ENCODE measurements at places on chromosomes 12 and 14.

- no peak overlapping the region for H3K4me3 ChIP-seq
- H3K4me1 ChIP-seq: peaks cover 2% of the 10 kb centered on the region
- no peak for DNase-seq
- no peaks in the 10 kb centered on the region for H3K36me3 ChIP-seq
- H3K27me3 ChIP-seq: no peaks in the 10 kb centered on the region
- no peak overlapping the region for H3K27ac ChIP-seq
Measured at GRCh38 chr14:20686386-20687143, 2.0 kb upstream of the ANG start.

DNA sequence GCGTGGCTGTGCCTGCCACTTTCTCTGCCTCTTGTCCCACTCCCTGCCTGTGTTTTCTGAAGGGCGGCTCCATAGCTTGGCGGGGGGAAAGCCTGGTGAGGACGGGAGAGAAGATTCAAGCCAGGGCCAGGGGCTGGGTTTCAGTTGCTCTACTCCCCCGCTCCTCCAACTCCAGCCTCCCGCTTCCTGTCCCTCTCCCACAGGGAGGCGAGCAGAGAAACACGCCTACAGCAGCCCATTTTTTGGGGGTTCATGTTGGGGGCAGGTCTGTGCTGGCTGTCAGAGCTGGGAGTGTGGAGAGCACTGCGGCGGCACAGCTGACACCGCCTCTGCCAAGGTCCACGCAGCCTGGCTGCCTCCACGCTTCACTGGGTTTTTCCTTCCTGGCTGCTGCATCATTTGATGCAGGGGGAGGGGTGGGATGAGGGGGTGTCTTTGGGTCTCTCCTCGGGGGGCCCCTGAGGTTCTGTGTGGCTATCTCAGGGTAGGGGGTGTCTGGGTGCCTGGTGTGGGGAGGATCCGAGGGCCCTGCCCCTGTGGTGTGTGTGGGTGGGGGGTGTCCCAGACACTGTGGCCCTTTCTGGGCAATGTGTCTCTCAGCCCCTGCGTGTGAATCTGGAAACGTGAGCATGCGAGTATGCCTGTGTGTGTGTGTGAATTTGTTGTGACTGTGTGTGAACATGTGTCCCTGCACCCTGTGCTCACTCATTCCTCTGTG, 10.7 kb upstream of the KRT80 start:
- H3K4me1 ChIP-seq: no peaks in the 10 kb centered on the region
- H3K27ac ChIP-seq: no peak overlapping the region
- no peaks in the 10 kb centered on the region for H3K27me3 ChIP-seq
- H3K4me3 ChIP-seq: no peak overlapping the region

DNA sequence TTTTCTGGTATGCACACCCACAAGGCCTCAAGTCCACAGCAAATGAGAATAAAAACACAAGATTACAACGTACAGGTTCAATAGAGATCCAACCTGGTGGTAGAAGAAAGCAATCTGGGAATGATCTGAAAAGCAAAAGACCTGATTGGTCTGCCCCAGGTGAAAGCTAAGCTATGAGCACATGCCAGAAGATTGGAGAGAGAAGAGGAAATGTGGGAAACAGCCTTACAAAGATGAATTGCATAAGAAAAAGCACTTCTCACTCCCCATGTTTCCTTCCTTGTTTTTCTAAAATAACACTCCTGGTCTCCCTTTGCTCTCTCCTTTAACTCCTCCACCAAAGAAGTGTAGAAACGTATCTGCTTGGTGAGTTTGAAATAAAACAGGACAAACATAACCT, 77.3 kb upstream of the ANO6 start:
- no peak overlapping the region for H3K4me3 ChIP-seq
- H3K27ac ChIP-seq: no peak overlapping the region
- no peak for DNase-seq
- H3K27me3 ChIP-seq: no peaks in the 10 kb centered on the region
- no peaks in the 10 kb centered on the region for H3K4me1 ChIP-seq
- no peaks in the 10 kb centered on the region for H3K36me3 ChIP-seq

DNA sequence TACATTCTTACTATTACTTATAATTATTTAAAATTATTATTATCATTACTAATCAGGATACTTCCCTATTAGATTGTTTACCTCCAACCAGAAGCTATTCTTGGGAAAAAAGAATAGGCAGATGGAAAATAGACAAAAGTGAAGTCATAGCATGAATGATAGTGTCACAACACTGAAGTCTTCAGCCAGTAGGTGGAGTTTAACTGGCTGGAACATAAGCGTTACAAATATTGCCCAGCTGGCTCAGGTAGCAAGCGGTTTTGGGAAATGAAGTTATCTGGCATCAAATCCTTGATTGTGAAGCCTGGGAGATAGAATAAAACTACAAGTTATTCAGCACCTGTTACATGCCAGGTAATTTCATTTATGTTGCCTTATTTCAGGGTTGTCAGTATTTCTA, 762.9 kb downstream of the C12orf50 start:
- DNase-seq: no peak
- no peaks in the 10 kb centered on the region for H3K4me1 ChIP-seq
- H3K4me3 ChIP-seq: no peak overlapping the region
- no peak overlapping the region for H3K27ac ChIP-seq
- H3K27me3 ChIP-seq: no peaks in the 10 kb centered on the region
- H3K36me3 ChIP-seq: no peaks in the 10 kb centered on the region

GRCh38 chr12:53258541-53259539, 9.3 kb upstream of the ESPL1 start:
- H3K36me3 ChIP-seq: peaks cover 4% of the 10 kb centered on the region
- peaks cover 17% of the 10 kb centered on the region for H3K4me1 ChIP-seq
- no peak for DNase-seq

- H3K27me3 ChIP-seq: peaks cover 15% of the 10 kb centered on the region
- DNase-seq: no peak
- H3K36me3 ChIP-seq: no peaks in the 10 kb centered on the region
- H3K27ac ChIP-seq: no peak overlapping the region
- H3K4me3 ChIP-seq: no peak overlapping the region
Measured at GRCh38 chr12:130479401-130480125, 141.9 kb downstream of the PIWIL1 start.

DNA sequence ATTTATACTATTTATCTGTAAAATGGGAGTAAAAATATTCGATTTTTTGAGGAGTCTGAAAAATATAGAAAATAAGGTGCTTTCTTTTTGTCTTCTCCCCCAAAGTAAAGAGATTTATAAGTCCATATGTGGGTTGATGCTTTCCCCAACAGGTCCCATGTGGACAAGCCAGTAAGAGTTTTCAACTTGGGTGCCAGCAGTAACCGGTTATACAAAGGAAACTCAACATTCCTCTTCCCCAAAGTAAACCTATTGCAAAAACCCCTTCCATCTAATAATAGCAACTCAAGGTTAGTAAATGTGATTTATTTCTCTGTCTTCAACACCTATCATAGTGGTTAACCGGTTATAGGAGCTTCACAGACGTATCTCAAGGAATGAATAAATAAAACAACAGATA, 1206.9 kb upstream of the SEL1L start:
- no peaks in the 10 kb centered on the region for H3K27me3 ChIP-seq
- H3K4me1 ChIP-seq: no peaks in the 10 kb centered on the region
- no peaks in the 10 kb centered on the region for H3K36me3 ChIP-seq
- DNase-seq: no peak

DNA sequence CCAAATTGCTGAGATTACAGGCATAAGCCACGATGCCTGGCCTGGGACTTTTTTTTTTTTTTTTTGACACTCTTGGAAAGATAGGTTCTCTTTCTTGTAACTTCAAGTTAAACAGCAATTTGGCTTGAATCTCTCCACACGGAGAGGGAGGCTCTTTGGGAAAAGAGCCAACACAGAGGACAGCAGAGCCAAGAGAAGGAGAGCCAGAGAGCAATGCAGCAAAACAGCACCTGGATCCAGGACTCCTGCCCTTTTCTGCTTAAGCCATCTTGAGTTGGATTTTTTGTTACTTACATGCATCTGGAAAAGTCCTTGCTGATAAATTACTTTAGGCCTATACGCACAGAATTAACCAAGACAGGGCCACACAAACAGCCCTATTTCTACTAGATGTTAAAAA, 176.8 kb downstream of the APAF1 start:
- no peaks in the 10 kb centered on the region for H3K27me3 ChIP-seq

DNA sequence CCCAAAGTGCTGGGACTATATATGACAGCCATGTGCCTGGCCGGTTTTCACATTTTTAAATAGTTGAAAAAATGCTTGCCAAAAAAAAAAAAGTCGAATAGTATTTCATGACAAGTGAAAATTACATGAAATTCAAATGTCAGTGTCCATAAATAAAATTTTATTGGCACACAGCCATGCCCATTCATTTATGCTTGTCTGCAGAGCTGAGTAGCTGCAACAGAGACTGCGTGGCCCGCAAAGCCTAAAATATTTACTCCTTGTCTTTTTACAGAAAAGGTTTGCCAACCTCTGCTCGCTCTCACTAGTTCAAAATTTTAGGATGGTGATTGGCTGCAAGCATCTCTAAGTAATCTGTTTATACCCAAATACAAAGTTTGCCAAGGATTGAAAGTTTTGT, 49.2 kb downstream of the TESC start:
- no peak for DNase-seq
- H3K4me3 ChIP-seq: no peak overlapping the region
- no peak overlapping the region for H3K27ac ChIP-seq
- no peaks in the 10 kb centered on the region for H3K4me1 ChIP-seq
- no peaks in the 10 kb centered on the region for H3K36me3 ChIP-seq
- H3K27me3 ChIP-seq: no peaks in the 10 kb centered on the region

DNA sequence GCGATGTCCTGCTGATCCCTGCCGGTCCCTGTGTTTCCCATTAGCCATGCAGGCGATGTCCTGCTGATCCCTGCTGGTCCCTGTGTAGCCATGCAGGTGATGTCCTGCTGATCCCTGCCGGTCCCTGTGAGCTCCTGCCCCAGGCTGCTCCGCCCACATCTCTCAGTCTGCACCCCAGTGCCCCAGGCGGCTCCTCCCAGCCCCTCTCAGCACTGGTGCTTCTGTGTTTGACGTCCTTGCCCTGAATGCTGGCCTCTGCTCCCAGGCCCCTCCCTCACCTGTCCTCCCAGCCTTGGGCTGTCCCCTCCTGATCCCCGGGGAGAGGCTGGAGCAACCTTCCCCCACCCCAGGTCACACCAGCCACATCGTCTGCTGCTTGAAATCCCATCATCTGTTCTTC, 41.4 kb upstream of the TEX22 start:
- no peak overlapping the region for H3K4me3 ChIP-seq
- H3K27ac ChIP-seq: no peak overlapping the region
- H3K36me3 ChIP-seq: peaks cover 8% of the 10 kb centered on the region

DNA sequence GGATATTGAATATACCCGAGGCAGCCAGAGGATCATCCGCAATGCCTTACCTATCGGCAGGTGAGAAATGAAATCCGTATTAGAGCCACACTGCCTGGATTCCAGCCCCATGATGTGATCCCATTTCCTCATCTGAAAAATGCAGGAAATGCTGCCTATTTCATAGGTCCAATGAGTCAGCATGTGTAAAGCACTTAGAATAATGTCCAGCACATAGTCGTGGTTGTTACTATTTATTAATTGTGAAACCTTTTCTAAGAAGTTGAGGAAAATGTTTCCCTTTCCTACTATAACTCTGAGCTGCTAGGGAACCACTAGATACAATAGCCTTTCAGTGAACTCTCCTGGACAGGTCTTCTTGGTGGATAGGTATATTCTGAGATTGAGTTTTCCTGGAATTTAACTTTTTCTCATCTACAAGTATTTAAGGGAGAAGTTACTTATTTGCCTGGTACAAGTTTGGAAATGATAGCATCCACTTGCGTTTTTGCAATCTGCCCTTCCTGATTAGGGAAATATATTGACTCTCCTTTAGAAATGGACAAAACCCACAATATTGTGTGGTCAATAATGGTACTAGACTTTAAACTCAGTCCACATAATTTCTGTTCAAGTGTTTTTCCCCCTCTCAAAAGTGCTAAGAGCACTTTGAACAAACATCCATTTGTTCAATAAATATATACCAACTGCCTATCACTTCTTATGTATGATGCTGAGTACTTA, 12.2 kb downstream of the POLR3B start:
- H3K4me3 ChIP-seq: no peak overlapping the region
- H3K27me3 ChIP-seq: no peaks in the 10 kb centered on the region
- H3K27ac ChIP-seq: no peak overlapping the region
- H3K36me3 ChIP-seq: peaks cover 19% of the 10 kb centered on the region
- H3K4me1 ChIP-seq: no peaks in the 10 kb centered on the region

DNA sequence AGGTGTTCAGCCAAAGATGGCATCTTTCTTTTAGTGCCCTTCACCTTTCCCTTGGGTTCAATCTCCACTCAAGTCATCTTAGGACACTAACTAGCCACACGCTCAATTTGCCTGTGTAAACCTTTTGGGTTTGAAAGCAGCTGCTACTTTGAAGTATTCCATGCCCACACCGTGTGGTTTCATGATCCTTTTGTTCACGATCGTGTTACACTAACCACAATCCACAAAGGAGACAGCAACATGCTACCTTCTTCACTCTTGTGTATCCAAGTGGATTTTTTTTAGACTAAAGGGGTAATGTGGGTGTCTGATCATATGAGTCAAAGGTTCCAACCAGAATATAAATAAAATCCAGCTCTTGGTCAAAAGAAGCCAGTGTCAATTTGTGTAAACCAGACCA, 122.7 kb upstream of the FAR2 start:
- DNase-seq: no peak
- no peaks in the 10 kb centered on the region for H3K4me1 ChIP-seq
- no peaks in the 10 kb centered on the region for H3K27me3 ChIP-seq
- H3K27ac ChIP-seq: no peak overlapping the region

- H3K4me1 ChIP-seq: peaks cover 5% of the 10 kb centered on the region
- no peak overlapping the region for H3K4me3 ChIP-seq
- H3K27me3 ChIP-seq: peaks cover 18% of the 10 kb centered on the region
Measured at GRCh38 chr14:92328664-92329255, 5.8 kb downstream of the SLC24A4 start.

GRCh38 chr12:15719230-15719629, 70.0 kb downstream of the EPS8 start:
- H3K4me1 ChIP-seq: no peaks in the 10 kb centered on the region
- H3K27ac ChIP-seq: no peak overlapping the region
- H3K36me3 ChIP-seq: no peaks in the 10 kb centered on the region
- H3K27me3 ChIP-seq: no peaks in the 10 kb centered on the region
- DNase-seq: no peak

- H3K4me3 ChIP-seq: no peak overlapping the region
- DNase-seq: no peak
- no peaks in the 10 kb centered on the region for H3K4me1 ChIP-seq
- no peaks in the 10 kb centered on the region for H3K36me3 ChIP-seq
- H3K27ac ChIP-seq: no peak overlapping the region
- no peaks in the 10 kb centered on the region for H3K27me3 ChIP-seq
Measured at GRCh38 chr14:25252793-25253192, 202.8 kb upstream of the STXBP6 start.

DNA sequence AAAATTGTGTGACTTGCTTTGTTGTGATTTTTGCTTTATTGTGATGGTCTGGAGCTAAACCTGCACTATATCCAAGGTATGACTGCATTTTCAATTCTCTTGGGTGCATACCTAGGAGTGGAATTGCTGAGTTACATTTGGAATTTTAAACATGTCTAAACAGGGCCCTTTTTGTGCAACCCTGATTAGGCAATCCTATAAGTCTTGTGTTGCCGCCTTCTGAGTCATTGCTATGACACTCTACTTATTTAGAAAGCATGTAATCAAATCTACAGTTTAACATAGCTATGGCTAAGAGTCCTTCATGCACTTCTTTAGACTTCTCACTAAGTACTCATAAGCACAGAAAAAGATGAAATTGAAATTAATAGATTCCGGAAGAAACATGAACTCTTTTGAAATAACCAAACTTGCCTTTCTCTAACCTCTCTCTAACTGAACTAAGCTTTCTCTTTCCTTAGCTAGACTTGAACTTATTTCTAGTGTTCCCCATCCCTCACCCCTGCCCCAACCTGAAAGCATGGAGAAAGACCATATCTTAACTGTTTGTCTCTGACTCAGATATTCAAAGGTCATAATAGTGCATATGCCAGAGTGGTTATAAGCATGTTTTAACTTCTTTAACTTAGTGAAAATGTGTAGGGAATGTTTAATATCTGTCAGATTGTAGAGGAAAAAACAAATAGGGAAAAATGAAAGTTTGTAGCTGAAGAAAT, 203.0 kb downstream of the SNAPC1 start:
- no peak overlapping the region for H3K4me3 ChIP-seq
- no peaks in the 10 kb centered on the region for H3K36me3 ChIP-seq
- no peaks in the 10 kb centered on the region for H3K27me3 ChIP-seq
